Suppressor macrophage treated with lipopolysaccharide for 4 hours (primary cell): ENCODE measurements at places on chromosomes 4 and X.

DNA sequence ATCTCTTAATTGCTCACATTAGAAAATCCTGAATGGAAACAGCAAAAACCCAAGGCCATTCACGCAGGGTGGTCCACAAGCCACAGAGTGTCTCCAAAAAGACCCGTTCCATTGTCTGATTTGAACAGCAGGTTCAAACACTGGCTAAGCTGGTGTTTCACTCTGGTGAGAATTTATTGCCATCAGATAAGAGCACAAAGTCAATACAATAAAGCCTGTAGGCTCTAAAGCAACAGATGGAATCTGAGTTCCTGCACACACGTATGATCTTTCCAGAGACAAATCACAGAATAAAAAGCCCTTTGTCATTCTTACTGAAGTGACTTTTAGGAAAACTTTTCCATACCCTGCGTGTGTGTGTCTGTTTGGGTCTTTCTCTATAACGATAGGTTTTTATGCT lies 5.1 kb upstream of the SFRP2 start:
- DNase-seq = no peak

GRCh38 chr4:123415576-123415975 lies 19.0 kb downstream of the SPRY1 start:
- DNase-seq = no peak

GRCh38 chr4:159547645-159548308 lies 444.9 kb downstream of the RAPGEF2 start:
- DNase-seq = no peak

DNA sequence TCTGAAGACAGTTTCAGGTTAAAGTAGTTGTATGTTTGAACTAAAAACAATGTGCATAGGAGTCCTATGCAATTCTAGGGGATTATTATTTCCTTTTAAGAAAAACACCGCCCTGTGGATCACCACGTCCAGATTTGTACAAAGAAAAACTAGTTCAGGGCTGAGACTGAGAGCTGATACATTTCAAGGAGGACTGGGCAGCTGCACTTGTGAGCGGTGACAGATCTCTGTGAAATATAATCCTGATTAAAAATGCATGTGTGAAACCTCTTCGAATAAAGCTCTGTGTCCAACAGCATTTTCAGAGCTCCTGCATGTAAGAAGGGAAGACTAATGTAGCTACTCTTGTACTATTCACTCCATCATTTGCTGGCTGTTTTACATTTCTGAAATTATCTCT lies 365.8 kb upstream of the PITX2 start:
- no peak for DNase-seq

GRCh38 chr4:48909697-48910096 lies 3.1 kb upstream of the OCIAD2 start:
- DNase-seq = peak; percentile 14

DNA sequence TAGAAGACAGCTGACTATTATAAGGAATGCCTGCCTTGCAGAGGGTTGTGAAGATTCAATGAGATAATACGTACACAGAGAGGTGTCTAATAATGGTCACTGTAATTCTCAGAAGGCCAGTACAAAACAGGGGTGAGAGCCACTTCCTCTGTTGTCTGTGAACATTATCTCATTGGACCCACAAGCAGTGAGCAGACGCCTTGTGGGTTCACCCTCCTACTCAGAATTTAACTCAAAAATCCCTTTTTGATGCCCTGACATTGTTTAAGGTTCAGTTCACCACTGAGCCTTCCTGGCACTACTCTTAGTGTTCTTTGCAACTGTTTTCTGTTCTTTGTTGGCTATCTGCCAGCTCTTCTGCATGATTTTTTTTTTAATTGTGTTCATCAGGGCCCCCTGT lies 467.4 kb downstream of the BCOR start:
- DNase-seq = no peak

DNA sequence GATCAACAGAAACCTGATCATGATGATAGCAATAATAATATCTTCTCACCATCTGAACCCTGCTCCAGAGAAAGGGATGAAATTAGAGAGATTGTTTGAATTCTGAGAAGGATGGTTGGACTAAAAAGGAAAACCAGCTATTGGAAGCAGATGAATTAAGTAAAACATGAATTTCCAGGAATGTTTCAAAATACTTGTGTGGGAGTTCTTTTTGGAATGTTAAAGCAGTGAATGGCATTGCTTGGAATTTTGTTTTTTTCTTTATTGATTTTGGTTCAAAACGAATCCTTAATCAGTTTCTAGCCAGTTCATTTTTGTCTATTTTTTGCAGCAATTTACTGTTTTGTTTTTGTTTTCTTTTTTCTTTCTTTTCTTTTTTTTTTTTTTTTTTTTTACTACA lies 150.3 kb downstream of the NHS start:
- no peak for DNase-seq

DNA sequence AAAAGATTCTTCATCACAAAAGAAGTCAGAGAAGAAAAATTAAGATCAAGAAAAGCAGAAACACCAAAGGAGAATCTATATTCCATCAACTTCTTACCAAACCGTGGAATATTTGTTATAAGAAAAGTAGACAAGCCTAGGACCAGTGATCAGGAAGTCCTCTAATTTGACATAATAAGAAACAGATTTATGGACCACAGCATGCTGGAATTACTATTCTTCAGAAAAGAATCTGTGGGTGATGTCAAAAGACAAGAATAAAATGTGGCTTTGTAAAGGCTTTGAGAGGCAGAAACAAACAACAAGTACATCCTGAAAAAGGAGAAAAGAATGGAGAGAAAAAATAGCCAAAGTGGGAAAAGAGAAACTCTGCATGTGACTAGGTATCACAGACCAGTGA lies 123.3 kb downstream of the SLC10A7 start:
- DNase-seq = no peak

DNA sequence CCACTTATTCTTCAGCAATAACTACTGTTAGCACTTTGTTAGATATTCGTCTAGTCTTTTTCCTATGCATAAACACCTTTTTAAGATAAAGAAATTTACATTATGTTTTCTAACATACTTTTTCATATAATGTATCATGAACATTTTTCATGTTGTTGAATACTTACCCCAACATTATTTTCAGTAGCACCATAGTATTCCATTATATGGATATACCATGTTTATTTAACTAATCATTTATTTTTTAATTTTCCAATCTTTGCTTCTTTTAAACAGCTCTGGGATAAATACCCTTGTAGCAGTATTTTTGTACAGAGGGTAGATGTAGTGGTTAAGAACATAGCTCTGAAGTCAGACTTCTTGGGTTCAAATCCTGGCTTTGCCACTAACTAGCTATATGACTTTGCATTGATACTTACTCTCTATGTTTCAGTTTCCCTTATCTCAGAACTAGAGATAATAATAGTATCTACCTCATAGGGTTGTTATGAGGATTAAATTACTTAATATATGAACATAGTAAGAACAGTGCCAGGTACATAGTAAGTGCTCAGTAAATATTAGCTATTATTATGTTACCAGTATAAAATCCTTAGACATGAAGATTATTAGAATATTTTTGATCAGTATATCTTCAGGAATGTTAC lies 11.3 kb downstream of the EXOC1 start:
- DNase-seq = no peak

- no peak for DNase-seq
Observed at GRCh38 chr4:31678356-31678755, 958.2 kb downstream of the PCDH7 start.

GRCh38 chr4:83108101-83108861 lies 6.2 kb downstream of the PLAC8 start:
- DNase-seq = peak; percentile 33

GRCh38 chr4:162406637-162407365 lies 243.0 kb upstream of the FSTL5 start:
- DNase-seq = no peak

GRCh38 chrX:63686878-63687714 lies 97.9 kb downstream of the ARHGEF9 start:
- DNase-seq = peak; percentile 40

- no peak for DNase-seq
Observed at GRCh38 chrX:16975233-16975632, 28.8 kb downstream of the REPS2 start.

- DNase-seq = no peak
Observed at GRCh38 chr4:90113881-90114457, 13.2 kb upstream of the CCSER1 start.

- no peak for DNase-seq
Observed at GRCh38 chrX:20267607-20267930, 860 bp upstream of the RPS6KA3 start.

- DNase-seq = no peak
Observed at GRCh38 chrX:111874241-111874640, 1.7 kb upstream of the TRPC5OS start.

DNA sequence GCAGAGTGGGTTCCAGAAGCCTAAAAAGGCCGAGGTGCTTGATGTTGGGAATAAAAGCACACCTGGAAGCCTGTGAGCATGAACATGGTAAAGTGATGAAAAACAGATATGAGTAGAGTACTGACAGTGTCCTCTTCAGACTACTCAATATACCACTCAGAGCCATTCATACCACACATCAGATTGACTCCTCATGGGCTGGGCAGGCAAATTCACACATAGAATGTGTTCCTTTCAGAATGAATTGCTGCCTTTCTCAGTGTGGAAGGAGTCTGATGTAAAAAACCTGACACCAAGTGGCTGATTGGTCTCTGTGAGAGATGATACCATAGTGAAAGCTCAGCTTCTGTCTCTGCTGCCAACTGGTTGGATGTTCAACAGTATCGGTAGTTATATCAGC lies 442.7 kb downstream of the RAPGEF2 start:
- DNase-seq = no peak

GRCh38 chr4:133278591-133278990 lies 129.5 kb downstream of the PCDH10 start:
- no peak for DNase-seq

DNA sequence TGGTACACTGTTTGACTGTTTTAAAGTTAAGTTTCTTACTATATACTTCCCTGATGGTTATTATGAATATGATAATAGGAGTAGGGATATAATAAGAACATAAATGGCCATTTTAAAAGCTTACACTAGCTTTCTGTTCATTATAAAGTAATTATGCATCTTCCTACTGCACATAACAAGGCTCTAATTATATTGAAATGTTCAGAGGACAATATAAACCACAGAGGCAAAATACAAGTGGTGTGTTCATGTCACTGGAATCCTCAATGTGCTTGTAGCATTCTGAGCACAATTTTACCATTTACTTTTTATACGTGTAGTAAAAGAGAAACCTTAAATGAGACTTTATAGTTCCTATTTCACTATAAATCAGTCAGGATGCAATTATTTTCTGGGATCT lies 268.3 kb downstream of the TMA16 start:
- no peak for DNase-seq
